Stimulated activated CD8-positive, alpha-beta memory T cell treated with anti-CD3 and anti-CD28 coated beads, Interleukin-2, amount 100 ng/mL, for 48 hours (primary cell): ENCODE measurements at places on chromosomes 16 and 17.

DNA sequence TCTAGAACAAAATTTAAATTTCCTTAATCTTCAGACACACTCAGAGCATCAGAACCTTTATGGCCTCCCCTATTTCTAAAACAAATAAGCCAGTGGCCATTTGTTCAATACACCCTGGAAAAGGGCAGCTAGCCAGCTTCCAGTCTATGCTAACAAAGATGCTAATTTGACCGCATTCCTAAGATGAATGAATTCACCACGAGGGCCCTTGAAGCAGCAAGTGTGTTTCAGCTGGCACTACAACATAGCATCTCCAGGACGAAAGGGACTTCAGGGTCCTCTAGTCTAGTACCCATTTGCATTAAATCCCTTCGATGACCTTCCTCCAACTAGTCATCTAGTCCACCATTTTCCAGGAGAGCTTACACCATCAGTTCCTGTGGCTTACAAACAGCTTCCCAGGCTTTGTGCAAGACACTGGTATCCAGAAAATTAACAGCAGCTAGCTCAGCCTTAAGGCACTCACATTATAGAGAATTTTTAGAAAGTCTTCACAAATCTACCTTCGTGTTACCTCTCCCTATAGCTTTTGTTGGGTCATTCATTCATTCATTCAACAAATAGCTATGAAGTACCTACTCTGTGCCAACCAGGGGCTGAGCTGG is 10.9 kb downstream of the KRT37 start:
- DNase-seq, result no peak

GRCh38 chr16:15403392-15403995 is 7.9 kb downstream of the MPV17L start:
- DNase-seq, result no peak

DNA sequence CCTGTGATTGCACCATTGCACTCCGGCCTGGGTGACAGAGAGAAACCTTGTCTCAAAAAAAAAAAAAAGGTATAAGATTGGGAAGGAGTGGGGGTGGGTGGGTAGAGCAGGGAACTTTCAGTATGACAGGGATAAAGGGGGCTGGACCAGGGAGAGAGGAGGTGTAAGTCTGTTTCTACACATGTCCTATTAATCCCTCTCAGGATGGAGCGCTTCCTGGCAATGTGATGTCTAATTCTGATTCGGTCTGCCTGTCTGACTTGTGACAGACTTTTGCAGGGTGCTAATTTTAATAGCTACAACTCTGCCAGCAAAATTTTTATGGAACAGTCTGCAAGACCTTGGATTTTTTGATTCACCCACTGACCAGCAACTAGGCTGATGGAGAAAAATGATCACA is 53.8 kb upstream of the SLC25A19 start:
- DNase-seq, result no peak

GRCh38 chr16:83870830-83871229 is 28.1 kb upstream of the MLYCD start:
- DNase-seq, result no peak

DNA sequence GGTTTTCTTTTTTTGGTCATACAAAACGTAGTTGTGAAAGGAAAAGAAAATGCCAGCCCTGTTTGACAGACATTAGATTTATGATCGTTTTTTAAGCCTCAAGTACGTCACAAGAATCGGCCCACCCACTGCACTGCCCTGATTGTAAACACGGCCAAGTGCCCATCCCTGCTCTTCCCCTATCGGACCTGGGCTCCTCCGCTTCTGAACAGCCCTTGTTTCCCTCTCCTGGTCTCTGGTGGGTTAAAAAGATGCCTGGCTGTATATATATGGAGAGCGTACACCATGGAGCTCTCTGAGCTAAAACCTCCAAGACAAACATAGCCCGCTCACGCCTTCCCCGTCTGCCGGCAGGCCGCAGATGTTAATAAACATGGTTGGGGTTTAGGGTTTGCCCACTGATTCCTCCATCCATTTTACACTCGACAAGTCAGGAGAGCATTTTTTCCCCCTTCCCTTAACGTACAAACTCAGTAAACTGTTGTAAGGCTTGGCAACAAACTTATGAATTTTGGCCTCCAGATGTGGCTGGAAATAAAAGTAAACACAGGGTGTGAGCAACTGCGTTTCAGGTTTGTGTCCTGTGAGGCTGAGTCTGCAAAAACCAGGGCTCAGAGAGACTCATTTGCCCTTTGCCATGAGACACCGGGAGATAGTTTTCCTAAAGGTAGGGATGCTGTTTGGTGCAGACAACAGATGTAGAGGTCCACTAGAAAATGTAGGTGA is 325.9 kb downstream of the SOX9 start:
- no peak for DNase-seq

- DNase-seq, result no peak
These were observed 10.9 kb upstream of the TBX2 start for GRCh38 chr17:61388561-61389356.

DNA sequence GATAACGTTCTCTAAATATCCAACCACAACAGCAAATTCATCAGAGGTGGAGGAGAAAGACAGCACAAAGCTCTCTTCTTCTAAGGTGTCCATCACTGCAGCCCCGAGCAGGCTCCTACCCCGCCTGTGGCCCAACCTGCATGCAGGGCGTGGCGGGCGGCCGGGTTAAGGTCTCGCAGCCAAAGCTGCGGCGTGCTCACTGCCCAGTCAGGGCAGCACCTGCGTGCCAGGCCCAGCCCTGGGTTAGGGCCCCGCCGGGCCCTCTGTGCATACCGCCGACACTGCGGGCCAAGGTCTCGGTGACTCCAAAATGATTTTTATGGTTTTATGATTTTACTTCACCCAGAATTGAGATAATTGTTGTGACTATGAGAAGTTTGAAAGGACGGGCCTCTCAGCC is 57.8 kb downstream of the FOXK2 start:
- DNase-seq, result no peak

DNA sequence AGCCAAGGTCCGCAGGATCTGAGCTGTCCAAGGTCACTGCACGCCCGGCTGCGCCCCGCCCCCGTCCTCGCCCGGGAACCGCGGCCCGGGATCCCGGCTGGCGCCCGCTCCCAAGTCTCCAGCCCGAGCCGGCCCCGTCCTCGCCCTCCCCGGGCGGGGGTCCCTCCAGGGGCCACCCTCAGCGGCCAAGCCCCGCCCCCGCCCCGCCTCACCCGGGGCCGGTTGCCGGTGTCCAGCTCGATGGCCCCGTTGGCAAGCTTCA is 216 bp downstream of the VPS9D1 start:
- no peak for DNase-seq

- DNase-seq, result no peak
These were observed 22.3 kb downstream of the CARHSP1 start for GRCh38 chr16:8846401-8846932.

- DNase-seq, result no peak
These were observed 53.3 kb downstream of the GOSR1 start for GRCh38 chr17:30530346-30531025.
